COR-L47 (cell line): ENCODE measurements at places on chromosomes 2 and 18.

GRCh38 chr2:85728883-85729824 lies 24.6 kb upstream of the ATOH8 start:
- peak; percentile 54 for DNase-seq

DNA sequence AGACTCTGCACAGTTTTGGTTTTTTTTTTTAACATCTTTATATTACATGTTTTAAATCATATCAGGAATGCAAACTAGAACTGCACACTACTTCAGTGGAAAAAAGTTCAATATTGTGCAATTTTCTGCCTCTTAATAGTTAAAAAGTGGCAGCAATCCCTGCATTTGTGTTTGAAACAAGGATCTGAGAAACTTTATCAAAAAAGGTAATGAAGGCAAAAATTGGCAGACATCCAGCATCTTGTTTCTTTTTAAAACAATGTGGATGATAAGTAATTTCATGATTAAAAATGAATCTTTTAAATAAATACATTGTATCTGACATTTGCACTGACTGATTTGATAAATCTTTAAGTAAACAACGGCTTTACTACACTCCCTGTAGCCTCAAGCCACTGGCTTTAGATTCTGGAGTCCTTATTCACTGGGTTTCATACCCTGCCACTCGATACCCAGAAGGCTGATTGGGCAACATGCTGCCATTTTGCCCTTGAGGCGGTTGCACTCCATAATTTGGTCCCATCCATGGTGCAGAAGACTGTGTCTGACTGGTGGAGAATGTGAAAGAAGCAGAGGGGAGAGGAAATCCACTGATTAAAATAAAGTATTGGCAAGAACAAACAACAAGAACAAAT lies 21.6 kb upstream of the C2orf42 start:
- DNase-seq, result no peak

GRCh38 chr2:121603185-121603584 lies 46.1 kb downstream of the CLASP1 start:
- no peak for DNase-seq

DNA sequence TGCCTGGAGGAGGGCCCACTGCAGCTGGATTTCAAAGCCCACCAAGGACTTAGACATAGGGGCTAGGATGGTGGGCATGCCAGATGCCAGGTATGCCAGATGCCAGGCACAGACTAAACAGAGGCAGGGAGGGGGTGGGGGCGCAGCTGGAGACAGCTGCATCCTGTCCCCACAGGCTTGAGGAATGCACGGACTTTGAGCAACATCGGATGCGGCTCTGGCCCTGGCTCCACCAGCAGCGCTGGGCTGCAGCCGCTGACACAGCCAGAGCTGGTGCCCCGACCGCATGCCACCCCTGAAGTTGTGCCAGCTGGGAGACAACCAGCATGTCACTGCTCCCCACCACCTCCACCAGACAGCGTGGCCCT lies 39.5 kb downstream of the AQP12A start:
- no peak for DNase-seq

- peak; percentile 16 for DNase-seq
Observed at GRCh38 chr2:104733226-104733943, 120.5 kb upstream of the POU3F3 start.

GRCh38 chr2:179422037-179422643 lies 157.5 kb upstream of the SESTD1 start:
- DNase-seq, result peak; percentile 66

DNA sequence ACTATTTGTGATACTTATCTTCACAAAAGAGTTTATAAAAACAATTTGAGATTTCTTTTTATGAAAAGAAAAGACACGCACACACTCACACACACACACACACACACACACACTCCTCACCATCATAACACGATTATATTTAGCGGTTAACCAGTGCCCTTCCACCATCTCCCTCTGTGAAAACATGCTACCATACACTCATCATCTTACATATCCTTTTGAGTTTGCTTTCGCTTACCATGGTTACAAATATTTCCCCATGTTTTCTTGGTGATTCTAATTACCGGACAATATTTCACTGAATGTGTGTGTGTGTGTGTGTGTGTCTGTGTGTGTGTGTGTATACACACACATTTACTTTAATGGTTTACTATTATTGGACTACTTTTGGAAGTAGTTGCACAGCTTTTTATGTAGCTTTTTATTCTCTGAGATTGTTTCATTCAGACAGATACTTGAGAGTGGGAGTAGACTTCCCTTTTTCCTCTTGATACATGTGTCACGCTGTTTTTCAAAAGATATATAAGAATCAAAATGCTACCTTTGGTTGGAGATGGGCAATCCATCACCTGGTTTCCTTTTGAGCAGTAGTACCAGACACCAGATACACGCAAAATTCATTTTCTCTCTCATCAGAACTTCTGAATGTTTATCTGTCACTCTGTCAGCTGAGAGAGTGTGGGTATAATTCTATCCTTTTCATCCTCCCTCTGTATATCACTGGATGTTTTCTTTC lies 138.1 kb downstream of the SETBP1 start:
- no peak for DNase-seq

DNA sequence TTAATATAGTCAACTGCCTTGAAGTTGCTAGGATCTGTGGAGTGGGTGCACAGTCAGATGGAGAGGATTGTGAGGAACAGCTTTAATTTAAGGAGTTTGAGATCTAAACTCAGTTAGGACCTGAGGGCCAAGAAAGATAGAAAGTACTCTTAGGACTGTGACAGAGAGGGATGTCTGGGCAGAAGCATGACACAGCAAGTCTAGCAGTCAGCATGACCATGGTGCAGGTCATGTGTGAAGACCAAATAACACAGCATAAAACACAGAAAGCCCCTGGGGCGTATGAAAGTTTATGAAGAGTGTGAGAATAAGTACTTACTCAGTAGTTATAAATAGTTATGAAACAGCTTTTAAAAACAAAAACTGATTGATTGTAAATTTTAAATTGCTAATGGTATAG lies 107.2 kb downstream of the GALNT1 start:
- DNase-seq, result no peak

- DNase-seq, result no peak
Observed at GRCh38 chr18:44735096-44735495, 54.4 kb downstream of the SETBP1 start.

DNA sequence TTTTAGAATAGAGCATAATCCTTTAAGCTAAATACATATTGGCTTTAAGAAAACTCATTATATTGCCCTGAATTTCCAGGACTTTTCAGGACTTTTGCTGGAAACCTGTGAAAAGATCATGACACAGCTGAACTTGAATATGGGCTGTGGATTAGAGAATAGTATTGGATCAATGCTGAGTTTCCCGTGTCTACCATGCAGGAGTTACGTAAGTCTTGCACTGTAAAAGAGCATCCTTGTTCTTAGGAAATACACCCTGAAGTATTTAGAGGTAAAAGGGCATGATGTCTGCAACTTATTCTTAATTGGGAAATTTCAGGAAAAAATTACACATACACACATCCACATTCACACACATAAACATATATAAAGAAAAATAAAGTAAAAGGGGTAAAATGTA lies 82.1 kb downstream of the ZFP36L2 start:
- DNase-seq, result no peak

DNA sequence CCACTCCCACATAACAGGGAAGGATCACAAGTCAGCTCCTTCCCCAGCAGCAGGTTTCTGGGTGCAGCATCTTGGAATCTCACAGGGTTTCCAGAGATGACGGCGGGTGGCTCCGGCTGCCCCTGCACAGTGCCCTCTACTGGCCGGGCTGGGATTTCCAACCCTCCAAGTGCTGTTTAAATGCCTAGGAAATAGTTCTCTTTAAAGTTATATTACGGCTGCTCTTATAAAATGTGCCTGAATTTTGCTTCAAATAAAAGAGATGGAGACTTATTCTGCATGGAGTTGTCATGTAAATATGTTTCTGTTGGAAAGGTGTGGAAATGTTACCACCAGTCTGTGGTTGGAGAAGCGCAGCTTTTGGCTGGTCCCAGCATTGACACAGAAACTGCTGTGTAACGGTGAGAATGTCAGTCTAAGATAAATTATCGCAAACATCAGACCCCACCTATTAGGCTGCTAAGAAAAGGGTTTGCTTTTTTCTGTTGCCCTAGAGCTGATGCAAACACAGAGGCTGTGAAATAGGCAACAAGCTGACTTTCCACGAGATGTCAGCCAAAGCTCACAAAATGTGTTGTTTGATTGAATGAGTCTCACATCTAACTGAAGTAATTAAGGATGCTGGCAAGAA lies 3.3 kb upstream of the HJURP start:
- DNase-seq, result peak; percentile 56

DNA sequence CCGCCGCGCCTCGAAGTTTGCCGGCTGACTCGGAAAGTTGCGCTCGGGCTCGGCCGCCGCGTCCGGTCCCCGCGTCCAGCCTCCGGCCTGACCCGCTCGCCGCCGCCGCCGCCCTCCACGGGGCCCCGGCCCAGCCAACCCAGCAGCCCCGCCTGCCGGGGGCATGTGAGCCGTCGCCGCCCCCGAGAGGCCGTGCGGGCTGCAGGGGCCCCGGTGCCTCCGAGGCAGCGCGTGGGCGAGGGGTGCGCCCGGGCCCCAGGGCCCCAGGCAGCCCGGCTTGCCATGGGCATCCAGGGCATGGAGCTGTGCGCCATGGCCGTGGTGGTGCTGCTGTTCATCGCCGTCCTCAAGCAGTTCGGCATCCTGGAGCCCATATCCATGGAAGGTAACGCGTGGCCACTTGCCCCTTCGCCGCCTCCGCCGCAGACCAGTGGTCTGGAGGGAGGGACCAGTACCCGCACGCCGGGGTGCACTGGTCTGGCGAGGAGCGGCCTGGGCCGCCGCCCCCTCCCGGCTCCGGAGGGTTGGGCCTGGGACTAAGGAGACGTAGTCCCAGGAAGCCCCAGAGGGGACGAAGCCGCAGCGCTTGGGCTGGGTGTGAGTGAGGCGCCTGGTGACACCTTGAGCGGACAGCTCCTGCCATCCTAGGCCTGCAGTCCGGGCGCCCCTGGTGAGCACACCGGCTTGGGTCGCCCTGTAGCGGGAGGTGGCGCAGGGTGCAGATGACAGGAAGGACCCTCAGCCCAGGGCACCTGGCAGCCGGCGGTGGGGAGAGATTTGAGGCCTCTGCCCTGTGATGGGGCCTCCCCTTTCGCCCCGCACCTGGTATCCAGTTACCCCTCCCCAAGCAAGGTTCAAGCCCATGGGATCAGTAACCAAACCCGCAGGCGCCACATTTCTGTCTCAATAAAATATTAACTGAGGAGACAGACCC lies 49.9 kb downstream of the KCNIP3 start:
- no peak for DNase-seq

GRCh38 chr2:55801436-55801835 lies 107.8 kb upstream of the PNPT1 start:
- no peak for DNase-seq

DNA sequence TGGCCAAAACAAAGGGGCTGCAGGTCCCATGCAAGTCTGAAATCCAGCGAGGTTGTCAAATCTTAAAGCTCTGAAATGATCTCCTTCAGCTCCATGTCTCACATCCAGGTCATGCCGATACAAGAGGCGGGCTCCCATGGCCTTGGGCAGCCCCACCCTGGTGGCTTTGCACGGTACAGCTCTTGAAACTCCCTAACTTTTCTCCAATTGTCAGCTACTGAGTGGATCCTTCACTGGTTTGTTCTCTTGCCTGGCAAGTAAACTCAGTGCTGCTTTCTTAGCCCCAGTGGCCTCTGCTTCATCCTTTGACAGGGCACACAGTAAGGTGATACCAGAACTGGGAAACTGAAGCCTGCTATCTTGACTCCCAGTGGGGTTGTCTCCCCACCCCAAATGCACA lies 26.3 kb downstream of the SERPINB13 start:
- no peak for DNase-seq

DNA sequence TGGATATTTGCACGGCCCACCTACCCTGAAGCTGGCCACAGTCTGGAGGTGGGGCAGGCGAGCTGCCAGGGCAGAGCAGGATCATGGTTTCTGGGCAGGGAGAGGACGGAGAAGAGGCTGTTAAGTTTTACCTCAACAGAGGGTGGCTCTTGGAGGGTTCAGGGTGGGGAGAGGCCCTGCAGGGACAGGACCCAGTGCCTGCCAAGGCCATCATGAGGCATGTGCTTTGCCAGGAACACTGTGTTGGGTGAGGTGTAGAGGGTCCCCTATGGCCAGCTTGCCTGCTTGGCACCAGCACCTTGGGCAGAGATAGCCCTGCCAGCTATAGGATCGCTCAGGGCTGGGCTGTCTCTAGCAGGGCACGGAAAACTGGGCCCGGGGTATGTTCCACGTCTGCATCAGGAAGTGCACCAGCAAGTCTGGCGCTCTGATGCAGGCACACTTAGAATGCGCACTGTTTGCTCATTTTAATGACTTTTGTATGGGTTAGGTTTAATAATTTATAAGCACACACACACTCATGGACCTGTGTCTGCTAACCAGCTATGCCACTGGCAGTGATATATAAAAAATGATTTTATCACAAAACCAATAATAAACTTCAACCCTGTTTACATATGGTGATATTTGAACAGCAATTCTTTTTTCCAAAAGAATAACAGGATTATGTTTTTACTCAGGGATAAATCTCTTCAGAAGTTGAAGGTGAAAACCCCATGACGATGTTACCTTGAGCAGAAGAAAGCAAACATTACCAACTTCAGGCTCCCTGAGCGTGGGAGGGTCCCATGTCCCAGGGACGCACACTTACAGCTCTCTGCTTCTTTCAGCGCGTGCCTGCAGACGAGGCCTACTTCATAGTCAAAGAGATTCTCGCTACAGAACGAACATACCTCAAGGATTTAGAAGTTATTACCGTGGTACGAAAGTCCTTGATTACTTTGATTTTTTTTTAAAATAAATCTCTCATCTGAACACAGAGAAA lies 46.4 kb downstream of the STK25 start:
- DNase-seq, result no peak

- no peak for DNase-seq
Observed at GRCh38 chr2:182014284-182014683, 28.6 kb downstream of the PPP1R1C start.

DNA sequence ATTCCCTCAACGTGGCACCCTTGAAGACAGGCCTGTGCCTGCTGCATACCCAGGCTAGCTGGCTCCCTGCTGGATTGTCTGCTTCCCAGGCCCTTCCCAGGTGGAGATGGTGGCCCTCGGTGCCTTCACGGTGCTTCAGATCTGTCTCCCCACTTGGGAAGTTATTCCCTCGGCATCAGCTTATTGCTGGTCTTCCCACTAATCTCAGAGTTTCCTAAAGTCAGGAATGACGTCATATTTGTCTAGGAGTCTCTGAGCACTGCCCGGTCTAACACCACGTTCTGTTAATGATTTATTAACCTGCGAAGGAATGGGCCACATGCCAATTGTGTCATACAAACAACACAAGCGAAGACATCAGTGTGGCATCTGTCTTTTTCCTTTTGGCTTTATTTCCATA lies 269.8 kb upstream of the ID2 start:
- no peak for DNase-seq
